H1 (cell line): ENCODE measurements at places on chromosomes 1 and 21. TPM values are rescaled to one million over a fixed set of nuclear protein-coding genes. Genes with fewer than 3 reads are reported as not detected.
A peak's percentile ranks its signal among the peaks of the same experiment; 100 is the strongest.

The BARHL2 gene
- 0.15 TPM in 2 replicates for total RNA-seq

DNA sequence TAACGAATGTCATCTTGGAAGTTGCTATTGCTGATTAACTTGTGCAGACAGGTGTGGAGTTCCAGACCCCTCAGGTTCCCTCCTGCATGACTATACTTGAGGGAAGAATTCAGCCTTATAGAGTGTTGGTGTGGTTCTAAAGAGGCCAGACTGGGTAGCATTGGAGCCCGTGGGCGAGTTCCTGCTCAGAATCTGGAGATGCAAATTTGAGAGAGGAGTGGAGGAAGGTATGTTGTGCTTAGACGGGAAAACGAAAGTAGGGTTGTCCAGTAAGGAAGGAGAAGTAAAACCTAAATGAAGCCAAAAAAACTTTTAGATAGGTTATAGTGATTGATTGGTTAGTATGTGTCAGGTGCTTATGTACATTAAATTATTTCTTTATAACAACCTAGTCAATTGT lies 79.2 kb downstream of the ZNF326 start:
- DNase-seq: no peak

DNA sequence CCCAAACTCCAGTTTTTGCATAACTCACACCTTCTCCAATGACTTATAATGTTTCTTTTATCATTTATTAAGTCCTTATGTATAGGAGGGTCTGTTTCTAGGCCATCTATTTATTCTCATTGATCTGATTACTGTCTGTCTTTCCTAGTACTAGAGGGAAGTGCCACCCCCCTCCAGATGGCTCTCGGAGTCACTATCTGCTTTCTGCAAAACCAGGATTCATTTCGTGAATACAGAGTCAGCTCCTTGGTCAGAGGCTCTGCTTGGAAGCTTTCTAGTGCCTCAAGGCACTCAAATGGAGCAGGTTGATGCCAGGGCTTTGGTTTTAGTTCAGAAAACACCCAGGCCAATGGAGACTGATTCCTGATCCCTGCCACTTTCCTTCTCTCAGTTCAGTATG lies 102.3 kb upstream of the CD34 start:
- DNase-seq: no peak

- DNase-seq: peak; percentile 84
Observed at GRCh38 chr1:25797939-25798338, 2.1 kb upstream of the SELENON start.

The DPT gene
- not detected in 2 replicates for total RNA-seq

The CACNA1S gene
- total RNA-seq: not detected in 2 replicates

The LRRC71 gene
- not detected in 2 replicates for total RNA-seq

The TTC22 gene
- 1.1 and 1.6 TPM in 2 replicates for total RNA-seq

DNA sequence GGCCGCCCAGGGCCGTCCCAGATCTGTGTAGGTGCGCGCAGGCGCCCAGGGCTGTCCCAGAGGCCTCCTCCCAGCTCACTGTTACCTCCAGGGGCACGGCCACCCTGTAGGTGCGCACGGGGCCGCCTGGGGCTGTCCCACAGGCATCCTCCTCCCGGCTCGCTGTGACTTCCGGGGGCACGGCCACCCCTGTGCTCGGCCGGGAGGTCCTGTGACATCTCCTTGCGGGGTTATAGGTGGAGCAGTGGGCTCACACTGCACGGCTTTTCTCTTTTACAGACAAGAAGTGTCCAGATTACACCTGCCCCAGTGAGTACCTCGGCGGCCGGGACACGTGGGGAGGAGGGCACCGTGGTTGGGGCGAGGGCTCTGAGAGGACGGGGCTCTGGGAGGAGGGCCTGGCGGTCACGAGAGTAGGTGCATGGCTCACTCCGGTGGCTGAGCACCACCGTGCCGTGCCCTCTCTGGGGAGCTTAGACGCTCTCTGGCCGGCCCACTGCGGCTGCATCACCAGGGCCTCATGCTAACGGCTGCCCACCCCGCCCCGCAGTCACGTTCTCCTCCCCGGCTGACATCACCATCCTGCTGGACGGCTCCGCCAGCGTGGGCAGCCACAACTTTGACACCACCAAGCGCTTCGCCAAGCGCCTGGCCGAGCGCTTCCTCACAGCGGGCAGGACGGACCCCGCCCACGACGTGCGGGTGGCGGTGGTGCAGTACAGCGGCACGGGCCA lies 21.4 kb downstream of the COL6A1 start:
- no peak for DNase-seq

DNA sequence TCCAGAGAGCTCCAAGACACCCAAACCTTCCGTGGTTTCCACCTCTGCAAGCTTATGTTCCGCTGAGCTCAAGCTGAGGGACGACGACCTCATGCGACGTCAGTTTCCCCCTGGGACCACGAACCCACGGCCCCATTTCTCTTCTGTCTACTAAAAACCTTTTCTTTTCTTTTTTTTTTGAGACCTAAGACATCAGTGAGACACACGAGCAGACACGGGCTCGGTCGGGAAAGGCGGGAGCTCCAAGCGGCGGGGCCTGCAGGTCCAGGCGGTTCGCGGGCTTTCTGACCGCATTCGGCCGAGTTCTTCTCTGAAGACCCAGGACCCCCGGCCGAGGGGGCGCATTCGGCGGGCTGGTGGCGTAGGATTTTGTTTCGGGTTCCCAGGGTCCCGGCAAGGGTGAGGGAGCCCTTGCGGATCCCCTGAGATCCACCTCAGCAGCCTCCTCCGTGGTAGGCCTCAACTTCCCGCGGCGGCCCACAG lies 402 bp downstream of the C21orf58 start:
- no peak for DNase-seq
